NCI-H1092 treated with DMSO at 0.1 percent for 48 hours (cell line): ENCODE measurements at places on chromosomes 2 and 18.
A peak's percentile ranks its signal among the peaks of the same experiment; 100 is the strongest.

DNA sequence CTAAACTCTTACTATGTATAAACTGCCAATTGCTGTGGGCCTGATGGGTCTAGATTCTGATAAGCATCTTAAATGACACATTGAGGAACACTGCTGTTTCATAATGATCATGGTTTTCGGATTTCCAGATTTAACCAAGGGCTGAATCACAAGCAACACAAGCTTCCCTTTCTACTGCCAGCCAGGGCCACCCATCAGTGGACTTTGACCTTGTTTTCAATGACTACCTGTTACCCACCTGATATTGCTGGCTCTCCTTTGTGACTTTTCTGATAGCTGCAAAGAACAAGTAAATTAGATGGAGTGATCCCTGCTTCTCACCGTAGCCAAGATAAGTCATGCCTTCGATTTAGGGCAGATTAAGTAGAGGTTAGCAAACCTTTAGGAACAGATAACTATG is 259.0 kb downstream of the PAX3 start:
- no peak for DNase-seq

- no peak for DNase-seq
These were observed 47.3 kb downstream of the QPCT start for GRCh38 chr2:37391711-37392110.

GRCh38 chr2:183995632-183996031 is 602.7 kb upstream of the ZNF804A start:
- DNase-seq, result peak; percentile 87

GRCh38 chr2:233706720-233707119 is 6.0 kb upstream of the UGT1A5 start:
- no peak for DNase-seq

DNA sequence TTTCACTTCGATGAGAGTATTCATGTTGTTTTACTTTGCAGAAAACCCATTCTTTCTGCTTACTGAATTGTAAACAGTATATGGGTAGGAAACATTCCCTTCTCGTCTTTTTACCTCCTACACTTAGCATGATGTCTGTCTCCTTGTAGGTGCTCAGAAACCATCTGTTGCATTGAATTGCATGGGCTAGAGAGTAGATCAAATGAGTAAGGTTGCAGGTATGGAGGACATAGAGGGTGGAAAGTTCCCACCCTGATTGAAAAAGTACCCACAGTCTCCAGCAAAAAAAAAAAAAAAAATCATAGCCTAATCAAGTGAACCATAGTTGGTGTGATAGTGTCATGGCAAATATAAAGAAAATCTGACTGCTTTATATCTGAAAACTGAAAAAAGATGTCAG is 1.7 kb downstream of the CYTIP start:
- no peak for DNase-seq

- no peak for DNase-seq
These were observed 10.9 kb downstream of the NTSR2 start for GRCh38 chr2:11659115-11659475.

GRCh38 chr2:217413193-217413592 is 553.3 kb upstream of the TNP1 start:
- no peak for DNase-seq

DNA sequence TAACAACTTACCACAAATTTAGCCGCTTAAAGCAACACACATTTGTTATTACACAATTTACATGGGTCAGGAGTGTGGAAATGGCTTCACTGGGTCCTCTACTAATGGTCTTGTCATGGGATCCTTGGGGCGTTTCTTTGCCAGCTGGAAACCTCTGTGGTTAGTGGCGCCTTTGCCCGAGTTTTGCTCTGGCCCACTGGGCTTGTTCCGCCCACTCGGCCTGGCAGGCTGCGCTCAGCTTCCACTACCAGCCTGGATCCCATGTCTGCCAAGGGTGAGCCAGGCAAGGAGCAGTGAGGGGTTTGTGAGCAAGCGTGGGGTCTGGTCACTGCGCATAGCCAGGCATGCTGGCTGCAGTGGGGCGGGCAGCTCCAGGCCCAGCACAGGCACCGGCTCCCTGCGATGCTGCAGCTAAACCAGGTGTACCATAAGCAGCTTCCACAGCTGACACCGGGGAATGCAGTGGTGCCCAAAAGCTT is 16.2 kb upstream of the MBD2 start:
- DNase-seq, result no peak
